ENCODE measurements at places on chromosomes 2 and 18.

DNA sequence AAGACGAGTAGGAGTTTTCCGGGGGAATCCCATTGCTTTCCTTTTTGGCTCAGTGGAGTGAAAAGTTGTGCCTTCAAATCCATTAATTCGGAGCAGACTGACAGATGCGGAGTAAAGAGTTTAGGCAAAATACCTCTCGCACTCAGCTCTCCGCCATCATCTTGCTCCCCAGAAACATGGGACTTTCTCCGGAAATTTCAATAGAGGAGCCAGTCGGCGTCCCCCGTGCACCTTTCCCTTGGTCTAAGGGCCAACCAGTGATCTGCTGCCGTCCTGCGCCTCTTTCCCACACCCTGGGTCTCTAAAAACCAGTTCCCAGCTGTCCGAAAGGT, 318 bp downstream of the TYW5 start:
- DNase-seq, result peak; percentile 57

GRCh38 chr2:34316788-34317187, 717.7 kb upstream of the FAM98A start:
- no peak for DNase-seq

DNA sequence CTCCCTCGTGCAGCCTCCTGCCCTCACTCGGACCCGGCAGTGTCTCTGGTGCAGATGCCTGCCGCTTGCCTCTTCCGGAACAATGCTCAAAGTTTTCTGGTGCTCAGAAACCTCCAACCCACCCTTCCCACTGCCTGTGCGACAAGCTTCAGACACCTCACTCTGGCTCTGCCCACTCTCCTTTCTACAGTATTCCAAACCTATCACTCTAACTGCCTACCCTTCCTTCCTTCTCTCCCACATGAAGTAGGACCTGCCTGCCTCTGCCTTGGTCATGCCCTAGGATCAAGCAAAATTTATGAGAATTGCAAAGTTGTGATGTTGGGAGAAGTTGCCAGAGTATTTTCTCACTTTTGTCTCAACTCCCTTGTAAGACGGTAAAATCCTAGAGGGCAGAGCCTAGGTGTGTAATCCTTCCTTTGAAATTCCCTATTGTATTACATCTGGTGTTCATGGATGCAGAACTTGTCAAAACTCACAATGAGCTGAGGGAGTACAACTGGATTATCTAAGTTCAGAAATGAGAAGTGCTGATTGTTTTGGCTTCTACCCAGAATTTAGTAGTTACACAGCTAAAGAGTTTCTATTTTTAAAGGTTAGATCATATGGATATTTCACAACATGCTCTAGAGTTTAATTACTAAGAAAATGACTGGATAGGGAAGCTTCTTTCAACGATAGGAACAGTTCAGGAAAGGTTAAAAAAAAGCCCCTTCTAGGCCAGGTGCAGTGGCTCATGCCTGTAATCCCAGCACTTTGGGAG, 7.2 kb downstream of the NPC1 start:
- peak; percentile 60 for DNase-seq

GRCh38 chr2:197604117-197604860, 71.1 kb downstream of the RFTN2 start:
- no peak for DNase-seq

- DNase-seq, result no peak
These were observed 56.5 kb downstream of the MGAT5 start for GRCh38 chr2:134310107-134311079.

DNA sequence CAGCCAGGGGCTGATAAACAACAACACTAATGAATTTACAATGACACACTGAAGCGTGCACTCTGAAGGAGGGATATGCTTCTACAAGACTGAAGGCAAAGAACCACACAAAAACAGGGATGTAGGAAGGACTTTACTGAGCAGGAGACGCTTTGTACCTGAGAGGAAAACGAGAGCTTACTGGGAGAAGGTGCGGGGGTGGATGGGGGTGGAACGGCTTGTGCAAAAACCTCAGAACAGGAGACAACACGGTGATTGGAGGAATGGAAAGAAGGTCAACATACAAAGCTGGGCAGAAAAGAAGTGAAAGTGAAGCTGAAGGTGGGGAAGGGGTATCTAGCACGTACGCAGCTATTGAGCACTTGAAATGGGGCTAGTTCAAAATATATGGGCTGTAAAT, 93.1 kb downstream of the SLC8A1 start:
- no peak for DNase-seq

Data from fibroblast of pulmonary artery (primary cell).